ENCODE measurements at places on chromosomes 11 and 22.

DNA sequence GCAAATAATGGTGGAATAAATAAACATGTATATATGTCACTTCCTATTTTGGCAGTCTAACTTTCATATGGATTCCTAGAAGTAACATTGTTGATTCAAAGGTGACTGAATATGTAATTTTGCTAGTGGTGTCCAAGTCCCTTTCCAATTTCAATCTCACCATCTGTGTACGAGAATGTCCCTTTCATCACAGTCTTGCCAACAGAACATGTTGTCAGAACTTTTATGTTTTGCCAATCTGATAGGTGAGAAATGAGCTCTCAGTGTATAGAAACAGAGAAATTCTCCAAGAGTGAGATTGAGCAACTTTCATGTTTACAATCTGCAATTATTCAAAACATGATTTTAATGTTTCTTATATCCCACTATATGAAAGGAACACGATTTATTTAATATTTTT is 167.5 kb downstream of the CNTN5 start:
- no peak for DNase-seq

DNA sequence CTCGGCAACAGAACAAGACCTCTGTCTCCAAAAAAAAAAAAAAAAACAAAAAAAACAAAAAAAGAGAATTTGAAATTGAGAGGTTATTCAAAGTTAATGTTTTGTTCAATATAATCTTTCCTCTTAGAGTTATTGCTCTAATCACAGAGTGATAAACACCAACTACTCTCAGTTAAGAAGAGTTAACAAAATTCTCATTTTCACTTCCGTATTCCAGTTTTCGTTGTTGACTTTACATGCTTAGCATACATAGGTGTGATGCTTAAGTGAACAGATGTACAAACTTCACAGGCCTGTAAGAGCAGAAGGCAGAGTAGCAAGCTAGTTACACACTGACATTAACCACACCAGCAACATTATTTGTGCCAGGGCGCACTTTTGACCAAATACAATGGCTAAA is 12.3 kb downstream of the EIF4ENIF1 start:
- no peak for DNase-seq

DNA sequence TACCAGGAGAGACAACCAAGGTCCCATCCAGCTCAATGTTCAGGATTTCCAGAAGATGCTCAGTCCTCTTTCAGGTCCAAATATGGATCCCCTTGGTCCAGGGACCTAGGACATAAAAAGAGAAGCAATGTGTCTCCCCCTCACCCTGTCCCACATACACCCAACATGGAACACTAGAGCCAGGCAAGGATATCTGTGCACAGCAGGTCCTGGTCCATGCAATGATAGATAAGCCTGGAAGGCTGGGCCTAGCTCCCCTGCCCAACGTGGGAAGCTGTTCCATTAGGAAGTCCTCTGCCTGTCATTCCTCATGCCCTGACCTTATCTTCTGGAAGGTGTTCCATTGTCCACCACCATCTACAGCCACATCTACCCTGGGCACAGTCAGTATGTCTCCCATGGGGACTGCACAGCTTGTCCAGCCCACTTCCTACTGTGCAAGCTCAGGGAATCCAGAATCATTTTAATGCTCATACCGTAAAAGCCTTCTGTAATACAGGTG is 1434.8 kb downstream of the TBC1D22A start:
- DNase-seq = no peak

DNA sequence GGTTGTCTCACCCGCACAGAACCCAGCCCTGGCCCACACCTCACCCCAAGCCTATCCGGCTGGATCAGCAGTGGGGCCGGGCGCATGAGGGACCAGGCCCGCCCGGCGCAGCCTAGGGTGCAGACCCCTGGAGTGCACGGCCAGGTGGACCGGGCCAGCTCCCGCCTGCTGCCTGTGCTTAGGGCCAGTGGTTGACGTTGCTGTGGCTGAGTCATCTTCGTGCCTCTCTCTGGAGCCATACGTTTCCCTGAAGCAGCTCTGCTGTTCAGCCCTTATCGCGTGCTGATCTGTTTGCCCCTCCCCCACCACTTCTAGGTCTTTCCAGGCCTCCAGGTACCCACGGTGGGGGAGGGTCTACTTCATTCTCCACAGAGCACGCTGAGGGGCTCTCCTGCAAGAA is 39.5 kb downstream of the CDKN1C start:
- no peak for DNase-seq

DNA sequence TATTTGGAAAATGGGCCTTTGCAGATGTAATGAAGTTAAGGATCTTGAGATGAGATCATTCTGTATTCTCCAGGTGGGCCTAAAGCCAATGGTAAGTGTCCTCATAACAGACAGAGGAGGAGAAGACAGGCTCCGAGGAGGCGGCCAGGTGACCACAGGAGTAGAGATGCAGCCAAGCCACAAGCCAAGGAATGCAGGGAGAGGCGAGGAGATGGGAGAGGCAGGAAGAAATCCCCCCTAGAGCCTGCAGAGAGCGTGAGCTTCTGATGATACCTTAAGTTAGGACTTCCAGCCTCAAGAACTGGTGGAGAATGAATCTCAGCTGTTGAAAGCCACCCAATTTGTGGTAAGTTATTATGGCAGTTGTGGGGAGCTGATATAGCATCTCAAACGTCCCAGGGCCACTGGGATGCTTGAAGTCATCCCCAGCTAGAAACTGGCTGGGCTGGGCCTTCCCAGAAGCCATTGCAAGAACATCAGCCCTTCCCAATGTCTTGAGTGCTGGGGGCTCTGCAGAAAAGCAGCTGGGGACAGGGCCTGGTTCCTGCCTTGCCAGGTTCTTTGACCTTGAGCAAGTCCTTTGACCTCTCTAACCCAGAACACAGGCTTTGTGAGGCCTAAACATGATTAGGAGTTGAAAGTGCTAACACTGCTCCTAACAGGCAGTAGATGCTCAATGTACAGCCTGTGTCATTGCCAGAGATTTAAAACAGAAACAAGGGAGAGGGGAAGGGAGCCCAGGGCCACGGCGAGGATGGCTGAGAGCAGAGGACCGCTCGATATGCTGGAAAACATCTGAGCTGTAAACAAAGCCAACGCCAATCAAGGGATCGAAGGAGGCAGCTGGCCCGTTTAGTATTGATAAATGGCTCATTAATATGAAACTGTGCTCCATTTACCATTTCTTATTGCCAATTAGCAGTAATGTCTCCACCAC is 632.3 kb downstream of the TBC1D22A start:
- no peak for DNase-seq

- no peak for DNase-seq
Observed at GRCh38 chr11:62816557-62816956, 11.3 kb upstream of the NXF1 start.

DNA sequence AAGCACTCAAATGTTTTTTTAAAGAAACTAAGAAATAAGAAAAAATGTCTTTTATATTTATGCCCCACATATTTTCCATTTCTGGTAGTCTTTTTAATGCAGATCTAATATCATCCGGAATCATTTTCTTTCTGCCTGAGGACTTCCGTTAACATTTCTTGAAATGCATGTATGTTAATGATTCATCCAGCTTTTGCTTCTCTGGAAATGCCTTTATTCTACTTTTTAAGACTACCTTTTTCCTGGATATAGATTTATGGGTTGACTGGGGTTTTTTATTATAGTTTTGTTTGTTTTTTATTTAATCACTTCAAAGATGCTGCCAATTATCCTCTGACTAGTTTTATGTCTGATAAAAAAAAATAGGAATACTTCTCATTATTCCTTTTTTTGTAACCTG is 57.1 kb upstream of the LDLRAD3 start:
- no peak for DNase-seq

GRCh38 chr11:77201370-77201769 is 73.3 kb downstream of the MYO7A start:
- DNase-seq = no peak

DNA sequence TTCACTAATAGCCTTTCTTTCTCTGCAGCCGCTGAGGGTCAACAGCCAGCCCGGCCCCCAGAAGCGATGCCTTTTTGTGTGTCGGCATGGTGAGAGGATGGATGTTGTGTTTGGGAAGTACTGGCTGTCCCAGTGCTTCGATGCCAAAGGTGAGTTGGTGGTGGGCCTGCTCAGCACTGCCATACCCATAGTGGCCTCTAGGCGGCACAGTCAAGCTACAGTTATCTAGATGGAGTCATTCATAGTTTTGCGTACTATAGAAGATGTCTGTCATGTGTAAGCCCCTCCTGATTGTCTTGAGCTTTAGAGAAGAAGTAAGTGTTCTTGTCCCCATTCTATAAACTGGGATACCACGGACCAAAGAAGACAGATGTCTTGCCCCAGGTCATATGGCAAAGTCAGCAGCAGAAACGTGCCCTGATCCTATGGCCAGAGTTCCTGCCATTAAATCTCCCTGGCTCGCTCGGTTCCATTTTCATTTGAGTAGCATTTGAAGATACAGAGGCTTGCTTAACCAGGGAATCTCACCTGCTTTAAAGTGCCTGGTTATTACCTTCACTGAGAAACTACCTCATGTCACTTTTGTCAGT is 42.1 kb upstream of the CRTAM start:
- peak; percentile 53 for DNase-seq

- DNase-seq = no peak
Observed at GRCh38 chr11:8512547-8512946, 81.5 kb downstream of the STK33 start.

DNA sequence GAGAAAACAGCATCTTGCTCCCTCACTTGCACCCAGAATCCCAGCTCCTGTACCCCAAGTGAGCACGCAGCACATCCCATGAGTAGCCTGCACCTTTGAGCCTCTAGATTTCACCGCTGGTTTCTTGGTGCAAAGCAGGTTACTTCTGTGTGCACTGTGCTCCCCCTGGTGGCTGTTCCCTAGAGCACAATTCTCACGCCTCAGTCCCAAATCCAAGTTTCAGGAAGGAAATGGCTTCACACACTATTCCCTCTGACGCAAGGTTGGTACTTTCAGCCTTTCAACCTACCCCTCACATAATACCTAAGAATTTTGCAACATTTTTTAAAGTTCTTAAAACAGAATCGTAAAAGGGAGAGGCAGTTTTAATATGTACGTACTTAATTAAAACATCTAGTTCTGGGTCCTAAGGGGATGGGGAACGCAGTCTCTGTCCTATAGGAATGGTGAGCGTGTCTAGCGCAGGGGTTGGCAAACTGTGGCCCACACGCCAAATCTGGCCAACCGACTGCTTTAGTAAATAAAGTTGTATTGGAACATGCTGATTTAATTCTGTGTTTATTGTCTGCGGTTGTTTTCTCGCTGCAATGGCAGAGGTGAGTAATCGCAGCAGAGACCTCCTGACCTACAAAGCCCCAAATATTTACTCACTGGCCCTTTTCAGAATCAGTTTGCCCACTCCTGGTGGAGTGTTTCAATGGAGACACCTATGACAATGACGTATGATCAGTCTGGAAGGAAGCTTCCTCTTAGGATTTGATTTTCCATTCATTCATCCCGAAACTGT is 27.5 kb downstream of the DHCR7 start:
- DNase-seq = no peak

All from effector CD4-positive, alpha-beta T cell (primary cell).